ENCODE measurements at places on chromosomes 2 and 18.
A peak's percentile ranks its signal among the peaks of the same experiment; 100 is the strongest.

DNA sequence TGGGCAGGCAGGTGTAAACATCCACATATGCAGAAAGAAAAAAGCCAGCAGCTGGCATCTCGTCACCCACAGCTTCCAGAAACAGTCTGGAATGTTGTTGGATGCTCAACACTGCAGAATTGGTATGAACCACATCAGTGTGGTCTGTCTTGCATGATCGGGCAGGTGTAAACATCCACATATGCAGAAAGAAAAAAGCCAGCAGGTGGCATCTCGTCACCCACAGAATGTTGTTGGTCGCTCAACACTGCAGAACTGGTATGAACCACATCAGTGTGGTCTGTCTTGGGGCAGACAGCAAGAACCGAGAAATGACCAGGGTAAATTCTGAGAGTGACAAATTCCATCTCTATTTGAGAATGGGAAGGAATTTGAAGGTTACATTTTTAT lies 39.6 kb downstream of the DOCK10 start:
- DNase-seq, result no peak

DNA sequence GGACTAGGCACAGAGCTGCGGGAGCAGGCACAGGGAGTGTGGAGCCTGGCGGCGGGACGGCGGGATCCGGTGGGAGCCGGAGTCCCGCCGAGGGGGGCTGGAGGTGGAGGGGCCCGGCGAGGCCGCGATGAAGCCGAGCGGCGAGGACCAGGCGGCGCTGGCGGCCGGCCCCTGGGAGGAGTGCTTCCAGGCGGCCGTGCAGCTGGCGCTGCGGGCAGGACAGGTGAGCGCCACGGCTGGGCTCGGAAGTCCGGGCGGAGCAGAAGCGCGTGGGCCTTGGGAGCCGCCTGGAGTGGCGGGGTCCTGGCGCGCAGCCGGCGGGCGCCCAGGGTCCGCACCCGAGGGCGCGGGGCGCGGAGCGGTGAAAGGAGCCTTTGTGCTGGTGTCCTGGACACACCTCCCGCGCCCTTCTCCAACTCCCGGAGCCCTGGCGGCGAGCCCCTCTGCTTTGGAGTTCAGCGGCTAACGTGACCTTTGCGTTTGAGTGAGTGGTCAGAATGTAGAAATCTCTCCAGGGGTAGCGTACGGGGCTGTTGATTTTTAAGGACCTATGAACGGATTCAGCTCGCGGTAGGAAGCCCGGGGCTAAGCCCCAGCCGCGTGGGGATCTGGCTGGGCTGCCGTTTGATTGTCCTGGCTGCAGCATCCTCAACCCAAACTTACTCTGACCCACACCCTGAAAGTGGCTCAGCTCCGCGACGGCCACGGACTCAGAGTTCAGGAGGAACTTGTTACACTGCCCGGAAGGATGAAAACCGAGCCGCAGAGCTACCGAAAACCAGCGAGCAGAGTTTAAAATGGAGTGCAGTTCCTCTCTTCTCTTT lies 448 bp downstream of the IMPA2 start:
- DNase-seq, result peak; percentile 24

- no peak for DNase-seq
Measured at GRCh38 chr2:172639823-172640222, 83.9 kb downstream of the PDK1 start.

DNA sequence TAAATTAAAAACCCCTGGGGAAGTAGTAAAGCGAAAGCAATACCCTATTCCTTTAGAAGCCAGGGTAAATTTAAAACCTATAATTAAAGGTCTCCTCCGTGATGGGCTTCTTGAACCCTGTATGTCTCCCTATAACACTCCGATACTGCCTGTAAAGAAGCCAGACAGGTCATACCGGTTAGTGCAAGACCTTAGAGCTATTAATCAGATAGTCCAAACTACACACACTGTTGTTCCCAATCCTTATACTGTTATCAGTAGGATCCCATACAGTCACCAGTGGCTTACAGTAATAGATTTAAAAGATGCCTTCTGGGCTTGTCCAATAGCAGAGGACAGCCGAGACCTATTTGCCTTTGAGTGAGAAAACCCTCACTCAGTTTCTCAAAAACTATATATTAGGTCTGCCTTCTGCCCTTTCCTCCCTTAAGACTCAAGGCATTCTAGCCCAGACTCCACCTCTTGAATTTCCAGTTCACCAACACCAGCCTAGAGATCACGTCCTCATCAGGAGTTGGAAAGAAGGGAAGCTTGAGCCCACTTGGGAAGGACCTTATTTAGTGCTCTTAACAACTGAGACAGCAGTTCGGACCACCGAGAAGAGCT lies 12.4 kb upstream of the SAP130 start:
- no peak for DNase-seq

DNA sequence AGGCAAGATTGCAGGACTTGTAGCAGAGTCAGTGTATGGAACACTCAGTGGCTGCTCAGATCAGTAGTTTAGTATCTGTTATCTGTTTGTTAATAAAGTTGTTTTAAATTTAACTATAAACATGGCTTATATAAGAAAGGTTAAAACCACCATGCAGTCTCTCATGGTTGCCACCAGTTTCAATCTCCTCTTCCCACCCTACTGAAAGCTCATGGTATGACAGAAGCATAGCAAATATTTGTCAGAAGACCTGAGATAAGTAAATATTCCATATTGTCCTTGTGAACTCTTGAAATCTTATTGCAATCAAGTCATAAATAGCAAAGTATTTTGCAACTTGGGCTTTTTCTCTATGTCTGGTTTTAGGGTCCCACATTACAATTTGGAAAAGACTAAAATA lies 2.1 kb upstream of the COL5A2 start:
- DNase-seq, result no peak

GRCh38 chr2:98535971-98536677 lies 72.2 kb downstream of the COA5 start:
- no peak for DNase-seq

GRCh38 chr2:232817756-232818155 lies 41.4 kb upstream of the KCNJ13 start:
- DNase-seq, result no peak

GRCh38 chr2:42900289-42900891 lies 108.0 kb upstream of the HAAO start:
- no peak for DNase-seq

- no peak for DNase-seq
Measured at GRCh38 chr2:71938108-71938507, 209.6 kb downstream of the CYP26B1 start.

GRCh38 chr2:118371515-118371914 lies 283.2 kb downstream of the INSIG2 start:
- no peak for DNase-seq

DNA sequence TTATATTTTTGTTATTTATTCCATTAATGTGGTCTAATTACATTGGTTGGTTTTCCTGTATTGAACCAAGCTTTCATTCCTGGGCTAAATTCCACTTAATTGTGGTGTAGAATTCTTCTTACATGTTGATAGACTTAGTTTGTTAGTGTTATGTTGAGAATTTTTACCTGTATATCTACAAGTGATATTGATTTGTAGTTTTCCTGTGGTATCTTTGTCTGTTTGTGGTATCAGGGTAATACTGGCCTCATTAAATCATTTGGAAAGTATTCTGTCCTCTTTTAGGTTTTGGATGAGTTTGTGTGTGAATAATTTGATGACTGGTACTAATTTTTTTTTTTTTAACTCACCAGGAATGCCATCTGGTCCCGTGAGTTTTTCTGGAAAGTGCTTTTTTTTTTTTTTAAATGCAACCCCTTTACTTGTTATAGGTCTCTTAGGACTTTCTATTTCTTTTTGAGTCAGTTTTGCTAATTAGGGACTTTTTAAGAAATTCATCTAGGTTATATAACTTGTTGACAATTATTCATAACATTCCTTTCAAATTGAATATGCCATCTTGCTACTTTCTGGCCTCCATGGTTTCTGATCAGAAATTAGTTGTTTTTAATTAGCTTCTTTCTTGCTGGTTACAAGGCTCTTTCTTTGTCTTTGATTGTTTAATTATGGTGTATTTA lies 232.8 kb downstream of the CCDC85A start:
- no peak for DNase-seq

DNA sequence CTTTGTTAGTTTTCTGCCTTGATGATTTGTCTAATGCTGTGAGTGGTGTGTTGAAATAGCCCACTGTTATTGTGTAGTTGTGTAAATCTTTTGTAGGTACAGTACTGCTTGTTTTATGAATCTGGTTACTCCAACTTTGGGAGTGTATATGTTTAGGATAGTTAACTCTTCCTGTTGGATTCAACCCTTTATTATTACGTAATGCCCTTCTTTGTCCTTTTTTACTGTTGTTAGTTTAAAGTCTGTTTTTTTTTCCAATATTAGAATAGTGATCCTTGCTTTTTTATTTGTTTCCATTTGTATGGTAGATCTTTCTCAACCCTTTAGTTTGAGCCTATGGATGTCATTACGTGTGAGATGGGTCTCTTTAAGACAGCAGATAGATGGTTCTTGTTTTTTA lies 261.5 kb upstream of the CDH2 start:
- DNase-seq, result no peak

Data from activated CD4-positive, alpha-beta memory T cell treated with anti-CD3 and anti-CD28 coated beads, Interleukin-2, amount 10 ng/mL, durations not matched to agents 7 days and 5 days (primary cell).